CD4-positive, alpha-beta T cell treated with Interleukin-1 beta for 1 hour (primary cell): ENCODE measurements at places on chromosomes 7 and 10.

DNA sequence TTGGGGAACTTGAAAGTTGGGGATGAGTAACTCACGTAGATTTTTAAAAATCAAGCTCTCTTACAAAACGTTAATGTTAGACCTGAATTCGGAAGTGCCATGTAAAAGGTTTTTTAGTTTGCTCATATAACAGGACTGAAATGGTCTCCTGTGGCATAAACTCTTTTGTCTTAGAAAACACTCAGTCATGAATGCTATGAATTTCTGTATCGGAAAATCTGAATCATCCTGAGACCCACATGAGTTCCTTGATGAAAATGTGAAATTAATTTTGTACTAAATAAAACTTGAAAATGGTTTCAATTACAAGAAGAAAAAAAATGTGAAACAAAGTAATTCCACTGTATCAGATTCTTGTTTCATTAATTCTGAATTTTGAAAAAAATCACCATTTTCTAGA lies 134.8 kb upstream of the BMPER start:
- DNase-seq: no peak

DNA sequence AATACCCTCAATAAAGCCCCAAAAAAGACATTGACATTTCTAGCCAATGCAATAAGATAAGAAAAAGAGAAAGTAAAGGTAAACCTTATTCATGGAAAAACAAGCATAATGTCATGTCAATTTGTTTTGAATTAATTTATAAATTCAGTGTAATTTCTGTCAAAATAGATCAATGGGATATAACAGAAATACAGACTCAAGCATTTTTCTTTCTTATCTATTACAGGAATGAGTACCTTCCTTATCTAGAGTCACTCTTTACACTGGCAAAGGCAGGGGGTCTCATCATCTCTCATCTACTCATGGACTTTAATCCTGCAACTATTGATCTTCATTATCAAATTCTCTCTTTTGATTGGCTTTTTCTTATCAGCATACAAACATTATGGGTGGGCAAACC lies 127.1 kb upstream of the SHH start:
- DNase-seq: no peak

DNA sequence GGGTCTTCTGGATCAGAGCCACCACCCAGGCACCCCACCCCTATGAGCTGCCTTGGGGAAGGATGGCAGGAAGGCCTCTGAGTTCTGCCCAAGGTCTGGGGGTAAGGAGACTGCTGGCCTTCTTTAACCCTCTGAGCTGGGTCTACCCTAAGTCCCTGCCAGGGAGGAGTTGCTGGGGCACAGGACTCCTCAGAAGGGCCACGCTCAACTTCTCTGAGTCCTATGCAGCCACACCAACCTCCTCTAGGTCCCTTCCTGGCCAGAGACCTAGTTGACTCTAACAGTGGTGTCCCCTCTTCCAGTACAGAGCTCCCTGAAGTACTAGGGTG lies 2.6 kb upstream of the NEURL1 start:
- no peak for DNase-seq

- no peak for DNase-seq
Measured at GRCh38 chr10:61125560-61126170, 181.7 kb upstream of the RHOBTB1 start.

GRCh38 chr10:71145352-71145945 lies 66.9 kb upstream of the UNC5B start:
- no peak for DNase-seq

DNA sequence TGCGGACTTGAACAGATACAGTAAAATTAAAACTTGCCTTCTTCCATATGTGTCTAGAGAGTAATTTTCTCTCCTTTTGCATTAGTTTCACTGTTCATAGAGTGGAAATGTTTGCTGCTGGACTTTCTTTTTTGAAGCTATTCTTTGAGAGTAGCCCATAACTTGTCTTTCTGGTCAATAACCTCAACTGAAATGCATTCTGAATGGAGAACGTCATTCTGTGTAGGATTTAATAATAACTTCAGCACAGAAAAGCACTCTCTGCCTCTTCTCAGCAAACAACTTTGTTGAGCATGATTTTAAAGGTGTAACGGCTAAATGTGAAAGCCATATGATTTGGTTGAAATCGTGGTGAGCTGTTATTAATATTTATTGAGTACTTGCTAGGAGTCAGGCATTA lies 111.8 kb downstream of the CUX1 start:
- DNase-seq: no peak

DNA sequence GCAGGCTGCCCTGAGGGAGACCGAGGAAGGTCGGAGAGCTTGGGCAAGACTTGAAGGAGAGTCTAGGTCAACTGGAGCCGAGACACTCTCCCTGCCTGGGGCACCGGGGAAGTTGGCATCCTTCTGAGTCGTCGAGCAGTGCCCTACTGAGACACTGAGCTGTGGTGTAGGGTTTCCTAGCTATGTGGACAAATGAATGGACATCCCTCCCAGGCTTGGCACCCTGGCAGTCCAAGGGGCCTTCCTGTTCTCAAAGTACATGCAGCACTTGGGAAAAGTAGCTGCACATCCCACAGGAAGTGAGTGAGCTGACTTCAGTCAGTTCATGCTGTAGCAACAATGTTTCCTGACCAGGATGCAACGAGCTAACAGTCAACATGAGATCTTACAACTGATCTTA lies 57.2 kb upstream of the INPP5A start:
- no peak for DNase-seq

DNA sequence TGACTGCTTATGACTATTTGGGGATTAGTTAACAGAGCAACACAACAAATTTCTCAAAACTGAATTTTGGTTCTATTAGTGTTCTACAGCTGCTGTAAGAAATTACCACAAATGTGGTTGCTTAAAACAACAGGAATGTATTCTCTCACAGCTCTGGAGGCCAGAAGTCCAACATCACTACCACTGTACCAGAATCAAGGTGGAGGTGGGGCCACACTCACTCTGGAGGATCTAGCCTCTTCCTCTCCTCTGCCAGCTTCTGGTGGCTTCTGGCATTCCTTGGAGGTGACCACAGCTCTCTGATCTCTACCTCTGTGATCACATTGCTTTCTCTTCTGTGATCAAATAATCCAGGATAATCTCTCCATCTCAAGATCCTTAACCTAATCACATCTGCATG lies 194.7 kb upstream of the BMPER start:
- DNase-seq: no peak

GRCh38 chr7:17991866-17992648 lies 35.6 kb downstream of the PRPS1L1 start:
- DNase-seq: no peak

- DNase-seq: no peak
Measured at GRCh38 chr7:23230641-23231101, 15.9 kb upstream of the GPNMB start.

DNA sequence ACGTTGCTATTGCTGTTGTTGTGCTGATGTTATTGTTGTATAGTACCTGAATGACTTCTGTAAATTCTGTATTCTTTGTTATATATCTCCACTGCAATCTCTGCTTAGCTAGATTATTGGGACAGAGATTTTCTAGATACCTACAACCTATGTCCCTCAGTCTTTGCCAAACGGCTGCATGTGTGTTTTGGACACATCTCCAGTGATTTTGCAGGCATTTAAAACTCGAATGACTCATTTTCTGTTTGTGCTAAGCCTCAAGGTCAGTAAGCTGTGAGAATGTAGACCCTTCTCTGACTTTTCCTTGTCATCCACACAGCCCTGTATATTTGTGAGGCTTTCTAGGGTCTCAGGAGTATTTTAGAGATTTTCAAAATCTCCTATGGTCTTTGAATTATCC lies 410.7 kb downstream of the POM121L12 start:
- no peak for DNase-seq

DNA sequence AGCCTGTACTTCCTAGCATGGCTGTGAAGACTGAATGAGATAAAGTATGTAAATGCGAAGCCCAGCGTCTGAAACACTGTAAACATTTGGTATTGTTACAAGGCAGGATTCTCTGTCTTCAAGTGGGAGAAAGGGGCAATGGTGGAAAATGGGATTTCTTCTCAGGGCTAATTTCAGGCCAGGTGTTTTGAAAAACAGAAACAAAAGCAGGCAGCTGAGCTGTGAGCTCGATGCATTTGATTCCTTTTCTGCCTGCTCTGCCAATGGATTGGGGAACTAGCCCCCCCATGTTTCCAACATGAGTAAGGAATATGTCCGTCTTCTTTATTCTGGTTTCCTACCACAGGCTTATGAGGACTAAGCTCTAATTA lies 732.1 kb upstream of the AUTS2 start:
- no peak for DNase-seq

DNA sequence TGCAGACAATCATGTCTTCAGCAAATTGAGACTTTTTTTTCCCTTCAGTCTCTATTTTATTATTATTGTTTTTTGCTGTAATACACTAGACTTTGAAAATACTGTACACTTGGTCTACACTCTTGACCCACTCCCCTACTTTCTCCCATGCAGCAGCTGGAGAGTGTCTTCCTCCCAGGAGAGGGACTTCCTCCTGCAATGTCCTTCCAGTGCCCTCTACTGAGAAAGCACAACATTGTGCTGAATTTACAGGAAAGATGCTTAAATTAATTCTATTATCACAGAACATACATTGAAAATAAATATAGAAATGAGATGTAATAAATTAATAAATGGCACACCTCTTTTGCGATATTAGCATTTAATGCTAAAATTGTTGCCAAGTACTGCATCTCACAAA lies 411.3 kb downstream of the CCSER2 start:
- DNase-seq: no peak

- no peak for DNase-seq
Measured at GRCh38 chr10:117107238-117107637, 30.8 kb downstream of the VAX1 start.

- DNase-seq: no peak
Measured at GRCh38 chr10:125609859-125610258, 73.1 kb downstream of the TEX36 start.

- no peak for DNase-seq
Measured at GRCh38 chr7:138554674-138555073, 94.6 kb downstream of the TRIM24 start.

- no peak for DNase-seq
Measured at GRCh38 chr10:104416851-104417250, 63.2 kb downstream of the CFAP58 start.

DNA sequence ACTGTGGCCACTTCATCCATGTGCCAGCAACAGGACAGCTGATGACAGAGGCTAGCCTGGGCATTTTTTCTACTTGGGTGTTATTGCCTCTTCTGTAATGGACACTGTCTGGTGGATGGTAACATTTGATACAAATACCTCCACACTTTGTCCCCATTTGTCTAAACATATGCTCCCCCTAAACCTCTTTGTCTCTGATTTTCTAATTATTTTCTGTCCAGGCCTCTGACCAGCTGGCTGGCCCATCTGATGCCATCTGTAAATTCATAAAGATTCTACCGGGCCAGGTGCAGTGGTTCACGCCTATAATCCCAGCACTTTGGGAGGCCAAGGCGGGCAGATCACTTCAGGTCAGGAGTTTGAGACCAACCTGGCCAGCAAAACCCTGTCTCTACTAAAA lies 84.7 kb upstream of the IFRD1 start:
- DNase-seq: no peak

GRCh38 chr10:102422545-102423129 lies 2.0 kb downstream of the FBXL15 start:
- DNase-seq: peak; percentile 57

DNA sequence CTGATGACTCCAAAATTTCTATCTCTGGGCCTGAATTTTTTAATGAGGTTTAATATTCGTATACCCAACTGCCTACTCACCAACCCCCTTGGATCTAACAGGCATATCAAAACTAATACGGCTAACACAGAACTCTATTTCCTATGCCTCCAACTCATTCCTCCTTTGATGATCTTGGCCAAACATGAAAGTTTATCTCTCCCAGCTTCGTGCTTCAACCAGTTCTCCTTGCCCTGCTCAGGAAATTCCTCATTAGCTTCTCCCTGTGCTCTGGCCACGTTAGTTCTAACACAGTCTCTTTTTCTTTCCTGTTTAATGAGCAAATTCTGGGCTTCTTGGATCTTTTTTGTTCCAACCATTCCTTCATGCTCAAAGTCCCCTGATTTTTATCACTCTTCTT lies 138.9 kb upstream of the PTN start:
- no peak for DNase-seq

DNA sequence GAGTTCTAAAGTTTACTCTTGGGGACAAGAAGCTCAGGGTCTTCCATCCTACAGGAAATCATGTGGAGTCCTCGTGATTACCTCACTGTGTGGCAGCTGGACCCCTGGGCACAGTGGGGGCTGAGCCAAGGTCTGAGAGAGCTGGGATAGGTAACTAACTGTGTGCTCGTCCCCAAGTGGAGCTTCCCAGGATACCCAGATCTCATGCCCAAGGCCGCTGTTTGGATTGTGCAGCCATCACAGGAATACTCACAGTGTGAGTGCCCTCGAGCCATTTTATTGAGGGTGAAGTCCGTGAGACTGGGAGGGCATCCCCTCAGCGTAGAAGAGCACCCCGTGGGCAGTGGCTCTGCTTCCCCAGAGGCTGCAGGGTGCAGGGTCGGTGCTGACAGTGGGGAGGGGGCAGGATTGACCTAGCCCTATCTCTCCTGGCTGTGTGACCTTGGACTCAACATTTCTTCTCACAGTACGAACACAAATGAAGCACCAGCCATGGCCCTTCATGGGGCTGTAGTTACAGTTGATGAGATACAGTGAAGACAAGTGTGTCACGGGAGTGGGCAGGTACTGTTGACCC lies 69.6 kb upstream of the LEP start:
- no peak for DNase-seq

DNA sequence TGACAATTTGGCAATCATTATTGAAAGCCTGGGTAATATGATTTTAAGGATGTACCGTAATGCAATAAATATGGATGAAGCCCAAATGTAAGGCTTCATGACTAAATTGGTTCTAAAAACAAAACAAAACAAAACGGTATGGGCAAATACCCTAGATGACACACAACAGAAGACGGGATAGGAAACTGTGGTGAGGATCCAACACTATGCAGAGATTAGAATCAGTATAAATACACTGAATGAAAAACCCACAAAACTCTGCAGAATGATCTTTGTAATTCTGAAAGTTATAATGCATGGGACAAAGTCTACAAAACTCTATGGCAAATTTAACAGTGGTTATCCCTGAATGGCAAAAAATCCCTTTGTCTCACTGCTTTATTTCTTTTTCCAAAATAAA lies 57.6 kb downstream of the MALSU1 start:
- DNase-seq: no peak

GRCh38 chr7:74568658-74569057 lies 88.9 kb upstream of the GTF2I start:
- no peak for DNase-seq

GRCh38 chr7:5232485-5232837 lies 42.4 kb downstream of the WIPI2 start:
- DNase-seq: no peak

GRCh38 chr7:120412139-120413050 lies 139.4 kb downstream of the KCND2 start:
- no peak for DNase-seq

DNA sequence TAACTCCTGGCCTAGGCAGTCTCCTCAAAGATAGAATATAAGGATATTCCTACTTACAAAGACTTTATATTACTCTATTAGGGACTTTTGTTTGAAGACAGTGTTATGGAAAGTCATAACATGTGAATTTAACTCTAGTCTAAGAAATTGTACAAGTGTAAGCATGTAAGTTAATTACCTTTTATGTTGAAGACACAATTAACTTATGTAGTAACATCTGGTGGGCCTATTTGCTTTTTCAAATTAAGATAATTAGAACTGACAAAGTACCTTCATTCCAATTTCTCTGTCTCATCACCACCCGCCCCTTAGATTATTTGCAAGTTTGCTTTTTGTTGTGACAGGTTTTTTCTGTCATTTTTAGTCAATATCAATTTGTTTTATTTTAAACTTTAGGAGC lies 126.0 kb upstream of the THSD7A start:
- no peak for DNase-seq

GRCh38 chr7:51255536-51256208 lies 60.9 kb downstream of the COBL start:
- no peak for DNase-seq

GRCh38 chr7:18820981-18821380 lies 296.5 kb downstream of the TWIST1 start:
- DNase-seq: no peak
